ENCODE measurements at places on chromosomes 3 and 15.

DNA sequence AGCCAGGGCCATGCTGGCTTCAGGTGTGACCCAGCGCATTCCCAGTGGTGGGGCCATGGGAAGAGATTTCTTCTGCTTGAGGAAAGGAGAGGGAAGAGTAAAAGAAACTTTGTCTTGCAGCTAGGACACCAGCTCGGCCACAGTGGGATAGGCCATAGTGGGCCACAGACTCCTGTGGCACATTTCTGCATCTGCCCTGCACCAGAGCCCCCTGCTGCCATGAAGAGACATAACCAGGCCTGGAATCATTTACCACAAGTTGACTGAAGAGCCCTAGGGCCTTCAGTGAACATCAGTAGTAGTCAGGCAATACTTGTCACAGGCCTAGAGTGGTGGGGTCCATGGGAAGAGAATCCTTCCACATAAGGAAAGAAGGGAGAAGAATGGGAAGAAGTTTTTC, 411.4 kb upstream of the ARL6 start:
- DNase-seq = no peak

- no peak for DNase-seq
Observed at GRCh38 chr15:48604567-48604966, 40.9 kb downstream of the FBN1 start.

DNA sequence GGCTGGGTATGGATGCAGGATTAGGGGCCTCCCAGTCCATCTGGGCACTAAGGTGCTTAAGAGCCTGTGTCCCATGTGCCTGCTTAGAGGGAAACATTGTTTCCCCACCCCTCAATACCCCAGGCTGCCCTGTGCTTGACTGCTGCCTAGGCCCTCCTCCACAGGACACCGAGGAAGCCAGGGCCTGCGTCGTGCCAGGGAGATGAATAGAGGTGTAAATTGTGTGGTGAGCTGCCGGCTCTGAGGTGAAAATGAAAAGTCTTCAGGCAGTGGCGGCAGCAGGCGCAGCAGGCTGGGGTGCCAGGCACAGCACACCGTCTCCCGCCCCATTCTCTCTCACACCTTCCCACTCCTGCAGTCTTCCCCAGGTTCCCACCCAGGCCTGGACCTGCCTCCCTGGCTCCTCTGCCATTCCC, 13.9 kb upstream of the GRM2 start:
- no peak for DNase-seq

DNA sequence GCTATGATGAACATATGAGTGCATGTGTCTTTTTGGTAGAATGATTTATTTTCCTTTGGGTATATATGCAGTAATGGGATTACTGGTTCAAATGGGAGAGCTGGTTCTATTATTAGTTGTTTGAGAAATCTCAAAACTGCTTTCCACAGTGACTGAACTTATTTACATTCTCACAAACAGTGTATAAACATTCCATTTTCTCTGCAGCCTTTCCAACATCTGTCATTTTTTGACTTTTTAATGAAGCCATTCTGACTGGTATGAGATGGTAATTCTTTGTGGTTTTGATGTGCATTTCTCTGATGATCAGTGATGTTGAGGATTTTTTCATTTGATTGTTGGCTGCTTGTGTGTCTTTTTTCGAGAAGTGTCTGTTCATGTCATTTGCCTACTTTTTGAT, 1124.2 kb downstream of the NAALADL2 start:
- DNase-seq = no peak

DNA sequence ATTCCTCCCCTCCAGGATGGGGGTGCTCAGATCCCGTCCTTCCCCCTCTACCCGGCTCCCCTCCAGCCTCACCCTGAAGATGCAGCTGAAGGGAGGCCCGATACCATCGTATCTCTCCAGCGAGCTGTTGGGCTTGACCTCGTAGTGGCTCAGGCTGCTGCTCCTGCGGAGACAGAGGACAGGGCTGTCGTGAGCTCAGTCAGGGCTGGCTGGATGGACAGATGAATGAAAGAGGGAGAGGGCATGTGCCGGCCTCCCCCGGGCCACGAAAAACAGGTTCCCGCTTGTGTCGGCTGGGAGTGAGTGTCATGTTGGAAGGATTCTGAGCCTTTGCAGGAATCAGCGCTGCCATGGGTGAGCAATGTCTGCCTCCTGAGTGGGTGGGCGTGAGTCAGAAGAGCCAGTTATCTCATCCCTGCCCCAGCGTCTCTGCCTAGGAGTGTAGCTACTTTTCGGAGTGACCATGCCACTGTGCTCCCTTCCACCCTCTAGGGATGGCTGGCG, 35.2 kb downstream of the FEM1B start:
- no peak for DNase-seq

- no peak for DNase-seq
Observed at GRCh38 chr3:174363256-174363655, 495.9 kb upstream of the NAALADL2 start.

DNA sequence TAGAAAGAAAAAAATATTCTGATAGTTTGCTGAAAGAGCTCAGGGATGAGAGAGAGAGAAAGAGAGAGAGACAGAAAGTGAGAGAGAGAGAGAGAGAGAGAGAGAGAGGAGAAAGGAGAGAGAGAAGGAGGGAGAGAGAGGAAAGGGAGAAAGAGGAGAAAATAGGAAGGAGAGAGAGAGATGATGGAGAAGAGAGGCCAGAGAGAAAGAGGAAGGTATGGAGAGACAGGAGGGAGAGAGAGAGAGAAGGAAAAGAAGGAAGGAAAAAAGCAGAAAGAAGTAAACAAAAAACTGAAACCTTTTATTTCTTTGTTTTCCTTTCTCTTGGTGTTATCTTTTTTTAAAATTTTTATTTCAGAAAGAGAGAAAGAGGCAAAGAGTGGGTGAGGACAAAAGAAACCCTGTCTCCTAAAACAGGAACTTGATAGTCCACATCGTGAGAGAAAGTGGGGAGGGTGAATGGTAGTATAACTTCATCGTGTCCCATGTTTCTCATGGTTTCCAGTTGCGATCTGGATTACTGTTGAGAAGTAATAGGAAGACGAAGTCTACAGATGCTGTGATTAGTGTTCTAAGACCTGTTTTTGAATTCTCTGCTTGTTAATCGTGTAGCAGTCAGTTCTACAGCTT, 279.7 kb downstream of the LPP start:
- DNase-seq = no peak

GRCh38 chr3:32283304-32283703, 44.8 kb downstream of the CMTM8 start:
- no peak for DNase-seq

DNA sequence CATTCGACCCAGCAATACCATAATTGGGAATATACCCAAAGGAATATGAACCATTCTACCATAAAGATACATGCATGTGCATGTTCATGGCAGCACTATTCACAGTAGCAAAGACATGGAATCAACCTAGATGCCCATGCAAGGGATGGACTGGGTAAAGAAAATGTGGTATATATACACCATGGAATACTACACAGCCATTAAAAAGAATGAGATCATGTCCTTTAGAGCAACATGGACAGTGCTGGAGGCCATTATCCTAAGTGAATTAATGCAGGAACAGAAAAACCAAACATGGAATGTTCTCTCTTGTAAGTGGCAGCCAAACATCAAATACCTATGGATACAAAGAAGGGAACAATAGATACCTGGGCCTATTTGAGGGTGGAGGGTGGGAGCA, 7.4 kb downstream of the ETFA start:
- no peak for DNase-seq

GRCh38 chr15:28919201-28919635, 33.4 kb downstream of the APBA2 start:
- DNase-seq = no peak

DNA sequence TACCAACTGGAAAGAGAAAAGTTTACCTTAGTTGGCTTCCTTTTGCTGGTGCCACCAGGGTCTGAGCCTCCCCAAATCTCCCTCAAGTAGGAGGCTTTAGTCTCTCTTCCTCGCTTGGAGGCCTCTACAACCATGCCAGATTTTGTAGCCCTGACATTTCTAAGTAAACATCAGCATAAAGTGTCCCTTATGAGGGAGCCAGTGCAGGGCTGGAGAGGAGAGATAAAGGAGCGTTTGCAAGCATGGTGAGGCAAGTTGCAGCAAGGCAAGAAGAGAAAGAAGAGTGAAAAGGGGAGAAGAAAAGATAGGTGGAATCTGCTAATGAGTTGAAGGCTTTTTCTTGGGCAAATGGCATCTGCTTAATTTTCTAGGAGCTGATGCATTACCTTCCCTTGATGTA, 82.7 kb upstream of the FNDC3B start:
- DNase-seq = no peak

- no peak for DNase-seq
Observed at GRCh38 chr3:122358703-122359032, 24.4 kb downstream of the MIX23 start.

DNA sequence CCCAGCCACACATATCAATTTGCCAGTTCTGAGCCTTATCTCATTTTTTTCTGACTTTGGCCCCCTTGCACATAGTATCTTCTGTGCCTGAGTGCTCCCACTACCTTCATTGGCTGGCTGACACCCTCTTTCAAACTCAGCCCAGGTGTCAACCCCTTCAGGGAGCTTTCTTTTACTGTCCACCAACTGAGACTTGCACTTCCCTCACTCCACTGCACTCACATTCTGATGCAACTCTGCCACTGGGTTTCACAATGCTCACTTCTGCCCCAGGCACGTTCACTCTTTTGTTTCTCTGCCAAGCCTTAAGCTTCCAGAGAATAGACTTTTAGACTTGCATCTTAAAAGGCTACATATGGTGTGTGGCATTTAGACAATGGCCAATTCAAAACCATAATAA, 101.5 kb upstream of the CBLB start:
- no peak for DNase-seq

DNA sequence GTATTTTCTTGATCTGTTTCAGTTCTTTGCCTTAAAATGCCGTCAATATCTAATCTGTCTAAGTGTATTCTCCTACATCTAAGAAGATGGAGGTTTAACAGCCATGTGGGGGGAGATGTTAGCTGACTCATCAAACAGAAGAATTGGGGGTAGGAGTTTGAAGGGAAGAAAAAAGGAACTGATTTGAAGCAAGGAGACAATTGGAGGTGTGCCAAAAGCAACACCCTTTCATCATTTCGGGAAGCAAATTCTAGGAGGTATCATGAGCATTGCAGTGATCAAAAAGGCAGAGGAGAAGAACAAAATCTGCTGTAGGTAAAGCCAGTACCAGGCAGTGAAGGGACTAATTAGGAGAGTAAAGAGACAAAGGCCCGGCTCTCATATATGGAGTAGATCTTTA, 337.3 kb upstream of the TBC1D5 start:
- no peak for DNase-seq

DNA sequence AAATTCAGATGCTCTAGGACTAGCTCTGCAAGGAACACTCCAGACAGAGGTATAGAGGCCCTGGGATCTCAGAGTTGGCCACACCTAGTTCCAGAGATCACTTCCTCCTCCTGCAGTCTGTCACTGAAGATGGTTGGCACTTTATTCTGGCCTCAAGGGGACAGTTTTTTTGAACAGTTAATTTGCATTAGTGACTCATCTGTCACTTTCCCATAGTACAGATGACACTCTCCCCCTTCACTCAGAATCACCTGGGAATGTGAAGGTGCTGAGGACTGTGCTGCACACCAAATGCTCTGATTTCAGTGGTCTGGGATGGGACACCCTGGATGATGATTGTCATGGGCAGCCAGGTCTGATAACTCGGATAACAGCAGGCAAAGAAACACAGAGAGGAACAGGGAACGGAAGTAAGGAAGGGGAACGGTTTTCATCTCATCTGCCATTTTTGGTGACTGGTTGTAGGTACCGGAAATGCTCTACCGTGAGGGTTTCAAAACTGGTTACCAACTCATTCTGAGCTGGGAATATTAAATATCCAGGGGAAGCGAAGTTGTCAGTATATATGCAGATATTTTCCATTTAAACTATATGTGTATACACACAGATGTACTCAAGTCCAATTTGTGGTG, 232.5 kb upstream of the ST8SIA2 start:
- DNase-seq = no peak

DNA sequence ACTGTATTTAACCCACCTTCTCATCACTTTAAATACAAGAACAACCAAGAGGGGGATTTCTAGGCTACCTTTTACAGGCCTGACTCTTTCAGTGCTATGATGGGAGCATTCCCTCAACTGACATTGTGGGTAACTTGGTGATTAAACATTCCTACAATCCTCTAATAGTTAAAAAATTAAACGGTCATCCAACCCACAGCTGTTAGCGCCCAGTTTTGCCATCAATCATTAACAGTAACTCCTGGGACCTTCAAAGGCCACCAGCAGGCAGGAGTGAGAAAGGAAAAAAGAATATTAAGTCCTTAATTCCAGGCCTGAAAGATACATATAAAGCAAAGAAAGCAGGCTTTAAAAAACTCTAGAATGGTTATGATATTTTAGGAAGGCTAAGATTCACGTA, 512.1 kb downstream of the MAGI1 start:
- DNase-seq = no peak

- no peak for DNase-seq
Observed at GRCh38 chr3:25453619-25454004, 25.5 kb downstream of the RARB start.

DNA sequence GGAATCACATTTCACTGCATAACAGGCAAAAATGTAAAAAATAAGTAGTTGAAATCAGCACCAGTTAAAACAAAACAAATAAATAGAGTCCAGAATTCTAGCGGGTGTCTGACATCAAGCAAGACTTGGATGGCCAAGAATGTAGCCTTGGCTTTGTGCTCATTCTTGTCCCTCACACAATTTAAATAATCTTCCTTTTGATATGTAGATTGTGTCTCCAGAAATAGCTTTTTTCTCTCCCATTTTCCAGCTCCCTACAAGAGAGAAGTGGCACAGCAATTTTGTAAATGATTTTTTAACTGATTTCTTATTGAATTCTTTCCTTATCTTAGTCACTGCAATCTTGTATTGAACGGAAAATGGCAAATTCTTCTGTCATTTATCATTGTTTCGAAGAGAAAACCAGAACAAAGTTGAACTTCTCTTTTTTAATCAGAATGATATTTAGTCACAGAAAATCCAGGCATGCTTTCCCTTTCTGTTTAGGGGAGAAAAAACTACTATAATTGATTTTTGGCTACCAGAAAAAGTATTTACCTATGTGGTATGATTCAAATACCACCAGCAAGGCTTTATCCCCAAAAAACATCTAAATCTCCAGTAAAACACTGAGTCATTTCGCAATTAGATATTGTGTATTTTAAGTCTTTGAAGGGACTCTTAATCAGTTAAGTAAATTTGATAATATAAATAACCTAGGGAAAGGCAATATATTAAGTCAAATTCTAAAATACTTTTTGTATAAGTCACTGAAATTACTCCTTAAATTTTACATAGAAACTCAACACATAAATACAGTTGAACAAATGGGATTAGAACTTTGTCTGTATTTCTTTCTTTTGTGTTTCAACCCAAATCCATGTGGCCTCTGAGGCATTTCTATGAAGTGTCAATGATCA, 481.7 kb downstream of the GBE1 start:
- no peak for DNase-seq

- DNase-seq = no peak
Observed at GRCh38 chr15:94041746-94042145, 189.6 kb upstream of the MCTP2 start.

Measured in globus pallidus (tissue), 1 donor.